ENCODE measurements at places on chromosomes 7 and 10.

DNA sequence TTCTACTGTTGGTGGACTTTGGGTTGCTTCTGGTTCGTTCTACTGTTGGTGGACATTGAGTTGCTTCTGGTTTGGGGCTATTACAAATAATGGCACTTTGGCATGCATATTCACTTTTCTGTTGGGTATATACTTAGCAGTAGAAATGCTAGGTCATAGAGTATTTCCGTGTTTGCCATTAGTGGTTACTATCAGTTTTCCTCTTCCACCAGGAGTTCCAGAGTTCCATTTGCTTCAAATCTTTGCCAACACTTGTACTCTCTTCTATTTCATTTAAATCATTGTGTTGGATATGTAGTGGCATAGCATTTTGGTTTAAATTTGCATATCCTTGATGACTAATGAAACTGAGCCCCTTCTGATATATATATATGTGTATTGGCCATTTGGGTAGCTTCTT lies 15.2 kb downstream of the UBE2D1 start:
- no peak for DNase-seq

- no peak for DNase-seq
Observed at GRCh38 chr10:77680811-77681210, 43.2 kb upstream of the KCNMA1 start.

DNA sequence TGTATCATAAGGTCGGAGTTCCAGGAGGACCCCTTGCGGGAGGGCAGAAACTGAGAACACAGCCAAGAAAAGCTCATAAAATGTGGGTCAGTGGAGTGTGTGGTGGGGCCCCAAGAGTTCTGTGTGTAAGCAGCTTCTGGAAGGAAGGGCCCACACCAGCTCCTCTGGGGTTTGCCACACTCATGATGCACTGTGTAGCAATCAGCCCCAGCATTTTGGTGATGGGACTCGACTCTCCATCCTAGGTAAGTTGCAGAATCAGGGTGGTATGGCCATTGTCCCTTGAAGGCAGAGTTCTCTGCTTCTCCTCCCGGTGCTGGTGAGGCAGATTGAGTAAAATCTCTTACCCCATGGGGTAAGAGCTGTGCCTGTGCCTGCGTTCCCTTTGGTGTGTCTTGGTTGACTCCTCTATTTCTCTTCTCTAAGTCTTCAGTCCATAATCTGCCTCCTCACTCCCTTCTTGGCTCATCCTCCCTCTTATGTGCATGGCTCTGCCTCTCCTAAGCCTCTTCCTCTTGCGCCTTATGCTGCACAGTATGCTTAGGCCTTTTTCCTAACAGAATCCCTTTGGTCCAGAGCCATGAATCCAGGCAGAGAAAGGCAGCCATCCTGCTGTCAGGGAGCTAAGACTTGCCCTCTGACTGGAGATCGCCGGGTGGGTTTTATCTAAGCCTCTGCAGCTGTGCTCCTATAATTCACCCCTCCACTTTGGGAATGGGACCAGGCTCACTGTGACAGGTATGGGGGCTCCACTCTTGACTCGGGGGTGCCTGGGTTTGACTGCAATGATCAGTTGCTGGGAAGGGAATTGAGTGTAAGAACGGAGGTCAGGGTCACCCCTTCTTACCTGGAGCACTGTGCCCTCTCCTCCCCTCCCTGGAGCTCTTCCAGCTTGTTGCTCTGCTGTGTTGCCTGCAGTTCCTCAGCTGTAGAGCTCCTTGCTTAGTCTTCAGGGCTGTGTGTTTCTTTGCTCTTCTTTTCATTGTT lies 17.8 kb downstream of the PRSS2 start:
- no peak for DNase-seq

GRCh38 chr7:43390576-43390975 lies 192.3 kb upstream of the STK17A start:
- DNase-seq = no peak

GRCh38 chr7:29017713-29018112 lies 59.6 kb upstream of the TRIL start:
- DNase-seq = no peak

- no peak for DNase-seq
Observed at GRCh38 chr10:89263531-89263930, 12.0 kb upstream of the LIPA start.

- DNase-seq = no peak
Observed at GRCh38 chr7:150449206-150449952, 1.1 kb upstream of the GIMAP8 start.

DNA sequence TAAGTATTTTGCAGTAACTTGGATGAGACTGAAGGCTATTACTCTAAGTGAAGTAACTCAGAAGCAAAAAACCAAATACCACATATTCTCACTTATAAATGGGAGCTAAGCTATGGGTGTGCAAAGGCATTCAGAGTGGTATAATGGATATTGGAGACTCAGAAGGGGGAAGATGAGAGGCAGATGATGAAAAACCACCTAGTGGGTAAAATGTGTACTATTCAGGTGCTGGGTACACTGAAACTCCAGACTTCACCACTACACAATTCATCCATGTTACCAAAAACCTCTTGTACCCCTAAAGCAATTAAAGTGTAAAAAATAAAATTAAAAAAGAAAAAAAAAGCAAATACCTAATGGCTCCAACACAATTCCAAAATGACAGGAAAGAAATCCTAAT lies 351.7 kb downstream of the NXPH1 start:
- no peak for DNase-seq

GRCh38 chr7:18352339-18353255 lies 143.0 kb upstream of the HDAC9 start:
- DNase-seq = peak; percentile 73

DNA sequence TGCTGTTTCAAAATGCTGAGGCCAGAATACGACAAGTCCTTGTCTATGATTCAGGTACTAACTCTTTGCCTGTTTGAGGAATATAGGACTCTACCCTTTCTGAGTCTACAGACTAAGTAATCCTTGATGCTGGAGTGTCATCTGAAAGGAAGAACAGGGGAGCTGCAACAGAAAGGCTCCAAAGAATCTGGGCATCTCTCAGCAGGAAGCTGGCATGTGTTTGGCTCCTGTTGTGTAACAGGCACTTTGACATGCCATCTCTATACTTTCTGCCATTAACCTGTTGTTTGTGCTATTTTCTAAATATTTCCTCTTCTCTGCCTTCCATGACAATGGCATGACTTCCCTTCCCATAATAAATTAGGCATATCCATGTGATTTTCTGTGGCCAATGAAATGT lies 409.5 kb downstream of the ADRA2A start:
- no peak for DNase-seq

Data from Ammon's horn (tissue), 1 donor.